Esophagus squamous epithelium (tissue), 5 donors: ENCODE measurements at places on chromosomes 11 and 22.

DNA sequence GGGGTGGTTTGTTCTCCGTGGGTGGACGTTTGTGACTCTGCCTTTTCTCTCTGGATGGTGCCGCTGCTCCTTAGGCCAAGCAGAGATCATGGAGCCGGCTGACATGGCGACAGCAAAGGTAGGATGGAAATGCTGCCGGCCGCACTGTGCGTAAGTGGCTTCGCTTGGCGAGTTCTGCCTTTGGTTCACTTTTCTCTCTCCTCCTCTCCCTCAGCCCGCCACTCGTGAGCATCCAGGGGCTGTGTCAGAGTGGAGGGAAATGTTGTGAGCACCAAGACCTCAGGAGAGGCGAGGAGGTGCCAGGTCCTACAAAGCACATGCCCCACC, 80.5 kb downstream of the GRAMD1B start:
- DNase-seq, result no peak

DNA sequence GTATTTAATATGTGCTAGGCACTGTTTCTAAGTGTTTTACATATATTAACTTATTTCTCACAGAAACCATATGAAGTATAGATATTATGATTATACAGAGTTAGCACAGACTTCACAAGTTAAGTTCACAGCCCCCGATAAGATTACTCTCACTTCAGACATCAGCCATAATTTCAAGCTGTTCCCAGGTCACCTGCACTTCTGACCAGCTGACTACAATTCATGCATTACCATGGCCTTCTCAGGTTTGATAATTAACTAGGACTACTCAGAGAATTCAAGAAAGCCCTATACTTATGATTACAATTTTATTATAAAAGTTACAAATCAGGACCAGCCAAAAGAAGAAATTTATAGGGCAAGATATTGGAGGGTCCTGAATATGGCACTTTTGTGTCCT, 68.2 kb upstream of the RRM1 start:
- DNase-seq, result no peak

GRCh38 chr11:64850979-64851567, 6.6 kb upstream of the CDC42BPG start:
- DNase-seq, result no peak

DNA sequence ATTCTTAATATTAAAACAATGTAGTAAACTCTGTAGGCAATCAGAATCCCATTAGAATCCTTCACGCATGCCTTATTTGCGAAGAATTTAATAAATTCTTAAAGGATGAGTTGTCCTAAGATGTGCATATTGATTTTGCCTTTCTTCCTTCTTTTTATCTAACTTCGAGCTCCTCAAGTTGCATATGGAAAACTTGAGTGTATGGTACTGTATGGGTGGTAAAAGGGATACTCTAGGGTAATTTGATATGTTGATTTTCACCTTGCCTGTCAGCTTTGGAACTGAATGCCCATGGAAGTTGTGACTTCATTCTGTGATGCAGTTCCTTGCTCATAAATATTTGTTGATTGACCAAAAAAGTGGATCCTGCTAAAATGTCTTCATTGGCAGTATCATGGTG, 193.8 kb downstream of the DDX10 start:
- no peak for DNase-seq

DNA sequence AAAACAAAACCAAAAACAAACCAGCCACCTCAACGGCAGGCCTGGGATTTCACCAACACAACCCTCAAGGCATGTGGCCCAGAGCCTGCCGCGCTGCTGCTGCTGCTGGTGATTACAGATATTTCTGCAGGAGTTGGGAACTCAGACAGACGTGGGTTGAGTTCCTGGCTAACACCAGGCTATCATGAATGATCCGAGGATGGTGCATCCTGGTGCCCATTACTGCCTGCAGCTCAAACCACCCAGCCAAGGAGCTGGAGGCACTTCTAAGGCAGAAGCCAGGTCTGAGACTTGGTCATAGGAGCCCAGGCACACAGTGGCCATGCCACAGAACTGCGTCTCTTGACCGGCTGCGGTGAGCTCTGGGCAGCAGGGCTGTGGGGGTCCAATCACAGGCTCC, 151.8 kb downstream of the MPPED1 start:
- no peak for DNase-seq

DNA sequence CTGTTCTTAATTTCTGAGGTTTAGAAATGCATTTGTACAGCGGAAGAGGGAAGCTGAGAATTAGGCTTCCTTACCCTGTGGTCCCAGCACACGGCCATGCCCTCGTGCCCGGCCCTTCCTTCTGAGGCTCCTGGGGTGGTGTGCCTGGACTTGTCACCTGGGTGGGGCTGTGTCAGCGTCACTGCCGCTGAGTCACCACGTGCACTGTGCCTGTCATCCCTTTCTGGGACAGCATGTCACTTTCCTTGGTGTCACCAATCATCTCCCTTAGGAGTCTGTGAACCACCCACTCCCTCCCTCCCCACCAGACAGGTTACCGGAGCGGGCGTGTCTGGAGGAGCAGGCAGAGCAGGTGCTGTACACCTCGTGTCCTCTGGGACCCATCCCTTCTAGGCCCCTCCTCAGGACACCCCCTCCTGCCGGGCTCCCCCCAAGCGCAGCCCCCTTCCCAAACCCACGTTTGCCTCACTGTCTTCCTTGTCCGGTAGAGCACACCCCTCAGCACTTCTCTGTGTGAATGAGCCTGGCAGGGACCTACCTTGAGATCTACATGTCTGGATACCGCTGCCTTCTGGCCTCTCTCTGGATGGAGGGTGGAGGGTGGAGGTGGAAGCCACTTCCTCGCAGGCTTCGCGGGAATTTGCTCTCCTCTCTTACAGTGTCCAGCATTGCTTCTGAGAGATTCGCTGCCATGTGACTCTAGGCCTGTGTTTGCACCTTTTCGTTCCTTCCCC, 367.6 kb downstream of the TBC1D22A start:
- no peak for DNase-seq

DNA sequence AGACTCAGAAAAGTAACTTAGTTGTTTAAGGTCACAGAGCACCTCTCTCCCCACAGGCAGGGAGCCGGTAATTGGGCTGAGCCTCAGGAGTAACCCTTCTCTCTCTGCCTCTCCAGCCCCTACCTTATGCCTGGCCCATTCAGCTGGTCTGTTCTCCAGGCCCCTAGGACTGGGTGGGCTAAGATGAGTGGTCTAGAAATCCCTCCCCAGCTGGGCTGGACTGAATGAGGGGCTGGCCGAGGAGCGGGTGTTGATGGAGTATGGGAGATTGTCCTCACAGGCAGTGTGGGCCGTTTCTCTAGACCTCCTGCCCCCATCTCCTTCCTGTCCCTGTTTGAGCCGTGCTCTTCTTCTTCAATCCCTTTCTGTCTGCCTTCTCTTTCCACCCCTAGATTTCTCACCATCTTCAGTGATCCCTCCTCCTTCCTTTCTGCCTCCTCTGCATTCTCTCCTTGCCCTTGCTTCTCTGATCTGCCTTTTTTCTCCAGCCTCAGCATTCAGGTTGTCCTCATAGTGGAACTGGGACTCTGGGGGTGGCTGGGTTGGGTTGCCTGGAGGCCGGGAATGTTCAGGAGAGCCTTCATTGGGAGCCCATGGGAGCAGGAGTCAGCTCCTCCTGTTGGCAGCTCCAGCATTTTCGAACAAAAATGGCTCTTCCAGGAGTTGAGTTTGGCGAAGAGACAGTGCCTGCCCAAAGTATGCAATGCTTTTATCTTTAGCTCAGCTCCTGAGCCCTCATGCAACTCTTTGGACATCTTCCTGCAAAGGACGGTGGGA, 7.6 kb downstream of the ST3GAL4 start:
- DNase-seq, result no peak

DNA sequence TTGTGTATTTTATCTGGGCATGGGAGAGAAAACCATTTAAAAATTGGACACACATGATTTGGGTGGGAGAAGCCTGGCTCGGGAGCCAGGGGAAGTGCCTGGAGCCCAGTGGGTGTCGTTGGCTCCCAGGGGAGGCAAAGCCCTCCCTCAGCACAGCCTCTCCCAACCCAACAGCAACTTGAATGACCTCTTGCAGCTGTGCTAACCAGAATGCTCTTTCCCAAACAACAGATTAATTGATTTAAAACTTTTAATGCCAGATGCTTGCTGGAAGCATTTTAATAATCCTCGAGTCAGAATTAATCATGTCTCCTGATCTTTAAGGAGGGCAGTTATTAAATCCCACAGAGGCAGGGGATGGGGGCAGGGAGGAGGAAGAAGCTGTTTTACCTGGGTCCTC, 401.6 kb downstream of the BUD13 start:
- no peak for DNase-seq
